Hair follicular keratinocyte (primary cell): ENCODE measurements at places on chromosomes 7 and 10. TPM values are rescaled to one million over a fixed set of nuclear protein-coding genes. Genes with fewer than 3 reads are reported as not detected.

Gene AASS
- 14.2 and 14.9 TPM in 2 replicates for total RNA-seq

Gene CCDC172
- not detected in 2 replicates for total RNA-seq

Gene ARPC1B
- 450 and 486 TPM in 2 replicates for total RNA-seq

Gene LDB3
- total RNA-seq: not detected in 2 replicates

Gene C7orf33
- total RNA-seq: not detected in 2 replicates

Gene MORN4
- total RNA-seq: 6.2 and 7.1 TPM in 2 replicates

Gene PTF1A
- total RNA-seq: not detected in 2 replicates

Gene ZNF425
- total RNA-seq: 0.94 and 2.5 TPM in 2 replicates

Gene FZD1
- total RNA-seq: 2.5 and 4.1 TPM in 2 replicates

Gene FAM25G
- total RNA-seq: 15.6 and 21.2 TPM in 2 replicates

Gene SNCG
- total RNA-seq: 1.3 and 5.2 TPM in 2 replicates

Gene FOXI2
- total RNA-seq: not detected in 2 replicates

Gene GPC2
- total RNA-seq: 0.30 and 1.1 TPM in 2 replicates

Gene AKR1C1
- 24.1 and 44.4 TPM in 2 replicates for total RNA-seq

Gene OAT
- 198 and 201 TPM in 2 replicates for total RNA-seq

Gene TMEM213
- not detected in 2 replicates for total RNA-seq

Gene FBXO24
- total RNA-seq: 0.65 and 0.70 TPM in 2 replicates

Gene FXYD4
- not detected in 2 replicates for total RNA-seq

Gene ABCB1
- total RNA-seq: not detected in 2 replicates

Gene GHRHR
- not detected in 2 replicates for total RNA-seq

Gene ECHDC3
- total RNA-seq: 58.0 and 64.4 TPM in 2 replicates

Gene FGFR2
- 14.7 and 24.7 TPM in 2 replicates for total RNA-seq

Gene KCP
- total RNA-seq: 0.47 TPM in 1 of 2 replicates, not detected in the other

Gene FZD8
- total RNA-seq: 16.9 and 26.0 TPM in 2 replicates

Gene SNX10
- total RNA-seq: 4.2 and 5.7 TPM in 2 replicates

Gene CDC14C
- total RNA-seq: not detected in 2 replicates

Gene PRPS1L1
- total RNA-seq: not detected in 2 replicates

Gene OR9A2
- not detected in 2 replicates for total RNA-seq

Gene HSPA12A
- total RNA-seq: 3.7 and 7.1 TPM in 2 replicates

Gene GTPBP10
- total RNA-seq: 12.5 and 19.7 TPM in 2 replicates

Gene CCDC136
- 0.11 and 0.39 TPM in 2 replicates for total RNA-seq

Gene ZNF804B
- not detected in 2 replicates for total RNA-seq

Gene AGBL3
- total RNA-seq: 0.46 and 1.0 TPM in 2 replicates

Gene METTL2B
- 34.8 and 38.0 TPM in 2 replicates for total RNA-seq

Gene MBLAC1
- 1.2 and 1.8 TPM in 2 replicates for total RNA-seq

Gene HTRA1
- total RNA-seq: 382 and 420 TPM in 2 replicates

Gene SPACDR
- total RNA-seq: not detected in 2 replicates

Gene SYT15
- total RNA-seq: under 0.01 and 0.08 TPM in 2 replicates

Gene ITPRID1
- total RNA-seq: not detected in 2 replicates

Gene PAPSS2
- 3.1 and 4.4 TPM in 2 replicates for total RNA-seq

Gene CFAP58
- total RNA-seq: 0.55 and 1.1 TPM in 2 replicates

Gene SFTPD
- 0.08 TPM in 1 of 2 replicates, not detected in the other for total RNA-seq

Gene GPR26
- total RNA-seq: not detected in 2 replicates

Gene PLPP4
- 2.0 TPM in 1 of 2 replicates, not detected in the other for total RNA-seq

Gene MKX
- total RNA-seq: 0.84 TPM in 1 of 2 replicates, not detected in the other
